ENCODE measurements at places on chromosomes 2 and 18.
A peak's percentile ranks its signal among the peaks of the same experiment; 100 is the strongest.

GRCh38 chr2:41836948-41837347 lies 210.9 kb upstream of the PKDCC start:
- DNase-seq, result peak; percentile 45

- DNase-seq, result peak; percentile 92
These were observed at the start of gene TET3 for GRCh38 chr2:73984203-73984921. Gene TET3, plus strand, starts transcription at chr2:73984910. Its CDS starts 1,494 bp downstream, at chr2:73986404.

DNA sequence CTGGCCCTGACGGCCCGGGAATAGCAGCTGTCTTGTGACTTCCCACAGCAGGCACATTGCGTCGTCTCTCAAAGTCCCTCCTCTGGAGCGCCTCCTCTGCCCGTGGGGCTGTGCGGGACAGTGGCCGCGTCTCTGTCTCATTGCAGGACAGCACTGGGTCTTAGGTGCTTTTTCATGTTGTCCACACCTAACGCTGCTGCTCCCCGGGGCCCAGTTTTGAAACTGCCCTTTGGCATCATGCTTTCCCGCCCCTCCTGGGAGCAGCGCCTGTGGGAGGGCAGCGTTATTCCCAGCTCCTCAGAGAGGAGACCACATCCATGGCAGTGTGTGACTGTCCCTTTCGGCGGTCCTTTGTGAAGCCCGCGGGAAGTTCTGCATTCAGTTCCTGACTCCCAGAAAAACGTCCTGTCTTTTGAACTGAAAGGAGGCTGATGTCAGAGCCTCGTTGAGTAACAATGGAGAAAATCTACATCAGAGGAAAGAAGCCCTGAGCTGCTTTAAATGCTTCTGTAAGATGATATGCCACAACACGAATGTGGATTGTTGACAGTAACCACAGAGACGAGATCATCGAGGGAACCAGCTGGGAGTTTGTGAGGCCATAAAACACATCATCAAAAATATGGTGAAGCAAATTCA lies 226.0 kb downstream of the FAM210A start:
- DNase-seq, result peak; percentile 55

DNA sequence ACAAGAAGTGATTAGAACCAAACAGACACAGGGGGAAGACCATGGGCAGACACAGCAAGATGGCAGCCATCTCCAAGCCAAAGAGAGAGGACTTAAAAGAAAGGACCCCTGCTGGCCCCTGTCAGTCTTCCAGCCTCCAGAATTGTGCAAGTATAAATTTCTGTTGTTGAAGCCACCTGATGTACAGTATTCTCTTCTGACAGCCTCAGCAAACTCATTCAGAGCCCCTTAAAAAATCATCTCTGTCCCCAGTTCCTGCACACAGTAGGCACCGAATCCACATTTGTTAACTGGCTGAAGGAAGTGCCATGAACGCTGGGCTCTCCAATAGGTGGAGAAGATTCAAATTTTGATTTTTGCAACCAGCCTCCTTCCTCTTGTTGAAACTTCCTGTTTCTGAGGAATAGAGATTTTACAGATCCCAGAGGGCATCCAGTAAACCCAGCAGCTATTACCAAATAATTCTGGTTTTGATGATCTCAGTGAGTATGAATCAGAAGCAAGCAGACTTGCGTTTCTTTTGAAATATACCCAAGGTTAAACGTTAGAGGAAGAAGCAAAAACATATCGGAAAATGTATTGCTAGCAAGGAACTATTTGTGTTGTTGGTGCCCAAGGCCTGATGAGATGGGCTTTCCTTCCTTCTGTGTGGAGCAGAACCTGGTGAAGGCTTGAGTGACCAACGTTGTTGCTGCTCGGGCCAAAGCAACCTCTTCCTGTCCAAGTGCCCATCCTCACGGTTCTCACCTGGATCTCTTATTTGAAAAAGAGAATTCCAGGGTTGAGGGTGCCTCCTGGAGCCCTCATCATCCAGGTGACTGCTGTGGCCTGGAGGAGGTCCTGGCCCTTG lies 47.7 kb upstream of the PLB1 start:
- DNase-seq, result no peak

- DNase-seq, result peak; percentile 17
These were observed 1.3 kb downstream of the CEP68 start for GRCh38 chr2:65057391-65058052.

- peak; percentile 44 for DNase-seq
These were observed 39.6 kb upstream of the RMDN2 start for GRCh38 chr2:37885329-37885993.

DNA sequence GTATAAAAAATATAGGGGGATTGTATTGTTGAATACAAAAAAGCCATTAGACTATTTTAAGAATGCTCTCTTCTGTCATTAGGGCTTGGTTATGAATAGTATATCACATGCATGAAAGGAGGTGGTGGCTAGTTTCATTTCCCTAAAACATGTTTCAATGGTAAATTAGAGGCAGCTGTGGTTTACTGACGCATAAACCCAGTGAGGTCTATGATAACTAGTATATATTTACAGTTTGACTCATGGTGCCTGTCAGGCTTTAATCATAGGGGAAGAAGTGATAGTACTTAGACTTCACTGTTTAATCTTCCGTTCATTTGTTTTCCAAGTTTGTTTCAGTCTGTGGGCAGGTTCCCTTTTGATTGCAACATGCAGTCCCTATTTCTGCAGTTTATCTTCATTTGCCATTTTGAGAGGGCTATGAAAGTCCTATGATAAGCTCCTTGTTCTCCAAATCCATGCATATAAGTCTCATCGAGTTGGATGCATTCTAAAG lies 55.1 kb upstream of the MAP4K3 start:
- DNase-seq, result no peak

DNA sequence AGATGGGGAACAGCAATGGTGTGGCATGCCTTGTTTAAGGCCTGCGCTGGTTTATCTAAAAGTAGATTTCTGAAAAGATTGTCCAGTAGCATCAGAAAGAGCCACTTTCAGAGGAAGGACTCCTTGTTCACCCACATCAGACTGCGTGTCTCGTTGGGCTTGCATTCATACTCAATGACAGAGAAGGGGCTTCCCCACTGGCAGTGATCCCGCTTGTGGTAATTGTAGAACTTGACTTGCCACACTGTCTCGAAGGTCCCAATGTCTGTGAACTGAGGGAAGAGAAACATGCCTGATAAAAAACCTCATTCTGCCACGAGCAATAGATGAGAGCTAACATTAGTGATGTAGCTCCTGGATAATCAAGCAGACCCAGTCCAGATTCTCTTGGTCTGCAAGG lies 26.0 kb downstream of the CNRIP1 start:
- DNase-seq, result no peak

Measured in H7 (cell line).